ENCODE measurements at places on chromosomes 4 and X. TPM values are rescaled to one million over a fixed set of nuclear protein-coding genes. Genes with fewer than 3 reads are reported as not detected.

Gene POU3F4
- total RNA-seq: not detected

Gene MAGEA12
- total RNA-seq: not detected

- no peak overlapping the region for H3K27ac ChIP-seq
- H3K4me1 ChIP-seq: no peaks in the 10 kb centered on the region
- H3K36me3 ChIP-seq: no peaks in the 10 kb centered on the region
These were observed 64.5 kb downstream of the TENM3 start for GRCh38 chr4:182307746-182308145.

- no peak overlapping the region for H3K4me3 ChIP-seq
- H3K36me3 ChIP-seq: no peaks in the 10 kb centered on the region
- H3K27me3 ChIP-seq: no peaks in the 10 kb centered on the region
- no peaks in the 10 kb centered on the region for H3K4me1 ChIP-seq
These were observed 846.7 kb upstream of the EPHA5 start for GRCh38 chr4:66516940-66517339.

Gene RBM46
- total RNA-seq: 0.29 TPM

Gene SPATA4
- total RNA-seq: not detected

DNA sequence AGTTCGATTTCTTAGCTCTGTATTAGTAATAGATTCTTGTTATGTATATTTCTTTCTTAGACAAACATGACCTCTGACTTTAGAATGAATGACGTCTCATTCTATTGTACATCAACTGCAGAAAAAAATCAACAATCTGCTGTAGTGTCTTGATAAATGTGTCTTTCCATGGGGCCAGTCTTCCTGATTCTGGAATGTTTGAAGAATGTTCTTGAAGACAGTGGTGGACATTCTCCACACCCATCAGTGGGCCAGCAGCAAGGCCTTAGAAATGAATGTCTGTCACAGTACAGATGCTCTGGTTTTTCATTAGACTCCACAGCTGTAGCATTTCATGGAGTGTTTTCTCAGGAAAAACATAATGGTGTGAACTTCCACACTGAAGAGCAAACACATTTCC lies 63.2 kb upstream of the FAM47B start:
- H3K36me3 ChIP-seq: no peaks in the 10 kb centered on the region
- H3K27me3 ChIP-seq: peaks cover 11% of the 10 kb centered on the region
- H3K4me1 ChIP-seq: no peaks in the 10 kb centered on the region
- H3K27ac ChIP-seq: no peak overlapping the region

Gene NBDY
- total RNA-seq: 14.5 TPM

Gene MUC7
- total RNA-seq: not detected

Gene APLN
- 0.16 TPM for total RNA-seq

Gene CSAG2
- total RNA-seq: not detected

DNA sequence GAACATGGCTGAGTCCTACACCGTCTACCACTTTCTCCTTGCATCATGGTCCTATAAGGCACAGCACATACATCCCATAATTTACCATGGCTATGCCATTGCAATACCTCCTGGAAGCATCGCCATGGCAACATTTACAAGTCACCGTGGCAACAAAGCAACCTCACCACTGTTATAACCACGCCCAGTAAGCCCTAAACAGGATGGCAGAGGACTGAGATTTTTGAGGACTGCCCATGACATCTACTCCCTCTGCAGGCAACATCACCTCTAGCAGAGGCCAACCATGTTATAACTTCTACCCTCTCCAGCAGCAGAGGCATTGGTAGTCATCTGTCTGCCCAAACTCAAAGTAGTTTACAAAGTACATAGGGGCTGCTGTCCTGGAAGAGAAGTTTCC lies 29.7 kb downstream of the BCOR start:
- no peaks in the 10 kb centered on the region for H3K36me3 ChIP-seq
- DNase-seq: no peak
- no peak overlapping the region for H3K27ac ChIP-seq
- H3K4me3 ChIP-seq: no peak overlapping the region
- H3K4me1 ChIP-seq: no peaks in the 10 kb centered on the region

DNA sequence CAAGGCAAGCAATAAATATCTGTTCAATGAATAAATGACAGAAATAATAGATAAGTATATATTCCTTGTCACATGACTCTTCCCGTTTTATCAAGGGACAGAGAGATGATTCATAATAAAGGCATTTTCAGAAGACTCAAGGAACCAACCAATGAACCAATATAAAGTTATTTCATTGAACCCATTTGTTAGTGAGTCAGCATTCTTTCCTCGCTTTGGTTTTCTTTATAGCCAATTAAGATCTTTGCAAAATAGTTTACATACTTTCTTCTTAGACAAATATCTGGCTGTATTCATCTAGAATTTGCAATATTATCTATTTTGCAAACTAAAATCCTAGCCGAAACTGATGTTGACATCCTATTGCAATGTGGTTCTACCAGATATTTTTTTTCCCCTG lies 269.4 kb downstream of the IL15 start:
- no peak for DNase-seq
- no peak overlapping the region for H3K4me3 ChIP-seq
- H3K4me1 ChIP-seq: no peaks in the 10 kb centered on the region
- H3K27me3 ChIP-seq: no peaks in the 10 kb centered on the region

Gene XK
- under 0.01 TPM for total RNA-seq

DNA sequence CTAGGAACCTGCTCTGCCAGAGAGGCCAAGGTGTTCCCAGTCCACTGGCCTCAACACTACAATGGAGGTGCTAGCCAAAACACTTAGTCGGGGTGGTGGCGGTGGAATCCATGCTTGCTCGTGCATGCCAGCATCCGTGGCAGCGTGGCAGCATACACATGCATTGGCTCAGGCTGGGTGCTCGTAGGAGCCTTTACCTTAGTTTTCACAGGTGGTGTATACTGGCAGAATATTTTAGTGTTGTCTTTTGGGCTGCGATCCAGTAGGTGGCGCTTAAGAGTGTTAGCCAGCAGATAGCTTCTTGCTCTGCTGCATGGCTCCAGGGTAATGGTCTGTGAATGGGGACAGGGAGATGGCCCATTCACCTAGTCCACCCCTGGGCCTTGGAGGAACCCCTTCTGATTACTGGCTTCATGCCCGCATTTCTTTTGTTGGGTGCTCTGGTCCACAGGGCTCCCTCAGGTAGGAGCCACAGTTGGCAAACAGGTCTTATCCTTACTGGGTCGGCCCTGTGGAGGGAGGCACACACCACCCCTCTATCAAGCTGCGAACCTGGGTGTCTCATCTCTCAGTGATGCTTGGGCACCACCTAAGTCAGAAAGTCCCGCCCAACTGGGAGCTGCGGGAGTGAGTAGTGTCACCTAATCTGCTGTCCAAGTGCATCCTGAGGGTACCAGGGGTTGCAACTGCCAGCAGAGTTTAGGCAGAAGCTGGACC lies 40.0 kb downstream of the RIPPLY1 start:
- no peak overlapping the region for H3K27ac ChIP-seq
- no peaks in the 10 kb centered on the region for H3K4me1 ChIP-seq
- no peaks in the 10 kb centered on the region for H3K36me3 ChIP-seq
- DNase-seq: no peak
- H3K4me3 ChIP-seq: no peak overlapping the region
- no peaks in the 10 kb centered on the region for H3K27me3 ChIP-seq

Gene STATH
- not detected for total RNA-seq

Gene BEX5
- total RNA-seq: 5.3 TPM

Gene CNKSR2
- 11.2 TPM for total RNA-seq

DNA sequence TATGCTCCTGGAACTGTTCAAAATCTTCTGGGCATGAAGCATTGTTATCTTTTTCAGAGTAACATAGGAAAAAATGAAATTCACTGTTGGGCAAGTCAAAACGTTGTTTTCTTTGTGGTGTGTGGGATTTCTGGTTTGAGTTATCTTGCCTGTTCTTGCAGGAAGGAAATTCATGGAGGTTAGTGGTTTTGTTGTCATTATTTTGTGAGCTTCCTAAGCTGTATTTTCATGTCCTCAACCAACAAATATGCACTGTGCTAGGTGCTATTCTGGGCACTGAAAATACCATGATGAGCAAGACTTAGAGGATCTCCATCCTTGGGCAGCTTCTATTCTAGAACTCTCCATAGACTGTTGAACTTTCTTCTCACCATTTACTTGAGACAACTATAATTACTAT lies 16.9 kb downstream of the SPINK2 start:
- H3K27ac ChIP-seq: no peak overlapping the region
- no peak for DNase-seq
- H3K4me1 ChIP-seq: no peaks in the 10 kb centered on the region
- no peak overlapping the region for H3K4me3 ChIP-seq
- H3K27me3 ChIP-seq: no peaks in the 10 kb centered on the region
- H3K36me3 ChIP-seq: no peaks in the 10 kb centered on the region

Gene DCAF4L1
- total RNA-seq: 0.33 TPM

DNA sequence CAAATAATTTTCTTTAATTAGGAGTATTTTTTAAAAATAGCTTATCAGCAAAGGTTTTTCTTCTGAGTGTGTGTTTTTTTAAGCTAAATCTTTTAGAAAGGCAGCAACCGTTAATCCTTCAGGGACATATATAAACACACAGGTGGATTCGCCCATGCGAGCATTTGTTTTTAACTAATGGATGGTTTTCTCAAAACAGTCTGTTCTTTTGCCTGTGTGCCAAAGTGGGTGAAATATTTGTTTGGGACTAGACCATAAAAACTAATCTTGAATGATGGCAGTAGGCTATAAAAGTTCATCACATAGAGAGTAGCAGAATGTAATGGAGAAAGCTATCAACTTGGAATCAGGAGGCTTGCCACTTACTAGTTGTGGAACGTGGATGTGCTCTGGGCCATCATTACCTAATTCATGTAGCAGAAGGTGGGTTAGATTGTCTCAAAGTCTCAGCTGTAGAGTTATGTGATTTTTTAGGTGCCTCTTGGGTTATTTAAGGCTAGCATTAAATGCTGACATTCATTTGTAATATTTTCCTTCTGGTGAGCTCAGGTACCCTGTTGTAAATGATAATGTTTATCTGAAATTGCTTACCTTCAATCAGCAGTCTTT lies 7.4 kb upstream of the TAPT1 start:
- DNase-seq: no peak
- H3K27me3 ChIP-seq: no peaks in the 10 kb centered on the region
- H3K4me3 ChIP-seq: no peak overlapping the region
- no peaks in the 10 kb centered on the region for H3K4me1 ChIP-seq
- no peaks in the 10 kb centered on the region for H3K36me3 ChIP-seq

DNA sequence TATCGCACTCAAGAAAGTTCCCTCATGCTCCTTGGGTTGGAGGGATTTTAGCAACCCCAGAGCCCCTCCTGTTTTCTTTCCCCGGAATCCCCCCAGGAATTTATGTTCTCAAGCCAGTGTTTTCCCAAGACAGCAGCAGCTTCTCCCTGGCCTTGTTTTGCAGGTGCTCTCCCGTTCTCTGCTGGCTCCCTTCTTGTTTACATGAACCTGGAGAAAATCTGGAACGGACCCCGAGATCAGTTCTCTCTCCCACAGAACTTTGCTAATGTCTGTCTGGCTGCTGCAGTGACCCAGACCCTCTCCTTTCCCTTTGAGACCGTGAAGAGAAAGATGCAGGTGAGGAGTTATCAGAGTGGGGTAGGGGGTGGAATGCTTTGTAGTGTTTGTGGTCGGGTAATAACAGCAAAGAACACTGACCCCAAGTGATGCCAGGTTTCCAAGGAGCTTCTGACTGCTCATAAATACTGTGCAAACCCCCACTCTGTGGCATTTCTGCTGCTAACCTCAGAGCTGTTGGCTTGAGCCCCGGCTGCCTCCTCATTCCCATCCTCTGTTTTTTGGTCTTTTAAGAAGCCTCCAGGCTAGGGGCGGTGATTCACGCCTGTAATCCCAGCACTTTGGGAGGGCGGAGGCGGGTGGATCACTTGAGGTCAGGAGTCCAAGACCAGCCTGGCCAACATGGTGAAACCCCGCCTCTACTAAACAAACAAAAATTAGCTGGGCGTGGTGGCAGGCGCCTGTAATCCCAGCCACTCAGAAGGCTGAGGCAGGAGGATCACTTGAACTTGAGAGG lies 11.1 kb downstream of the SLC25A43 start:
- H3K4me3 ChIP-seq: no peak overlapping the region
- peak; percentile 53 for DNase-seq
- H3K27ac ChIP-seq: peak overlapping the region; percentile 77

DNA sequence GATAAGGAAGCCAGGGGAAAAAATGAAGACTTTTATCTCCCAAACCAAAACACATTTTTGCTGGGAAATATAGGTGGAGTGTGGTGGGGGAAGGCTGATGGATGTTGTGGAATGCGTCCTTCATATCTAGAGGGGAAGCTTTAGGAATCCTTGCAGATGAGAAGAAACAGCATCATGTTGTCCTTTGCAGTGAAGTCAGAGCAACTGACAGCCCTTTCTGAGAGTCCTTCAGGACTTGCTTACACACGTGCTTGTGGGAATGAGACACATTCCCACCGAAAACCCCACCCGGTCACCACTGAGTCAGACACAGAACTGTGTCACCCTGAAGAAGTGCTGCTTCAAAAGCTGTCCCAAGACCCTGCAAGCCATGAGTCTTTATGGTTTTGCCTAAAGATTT lies 81.5 kb downstream of the SHROOM2 start:
- H3K36me3 ChIP-seq: no peaks in the 10 kb centered on the region
- H3K4me3 ChIP-seq: no peak overlapping the region
- no peak overlapping the region for H3K27ac ChIP-seq
- H3K27me3 ChIP-seq: no peaks in the 10 kb centered on the region
- DNase-seq: no peak

Gene PITX2
- 0.33 TPM for total RNA-seq

GRCh38 chrX:123475068-123475724 lies 257.7 kb downstream of the THOC2 start:
- H3K27ac ChIP-seq: no peak overlapping the region
- no peaks in the 10 kb centered on the region for H3K4me1 ChIP-seq
- H3K27me3 ChIP-seq: no peaks in the 10 kb centered on the region
- no peak for DNase-seq

DNA sequence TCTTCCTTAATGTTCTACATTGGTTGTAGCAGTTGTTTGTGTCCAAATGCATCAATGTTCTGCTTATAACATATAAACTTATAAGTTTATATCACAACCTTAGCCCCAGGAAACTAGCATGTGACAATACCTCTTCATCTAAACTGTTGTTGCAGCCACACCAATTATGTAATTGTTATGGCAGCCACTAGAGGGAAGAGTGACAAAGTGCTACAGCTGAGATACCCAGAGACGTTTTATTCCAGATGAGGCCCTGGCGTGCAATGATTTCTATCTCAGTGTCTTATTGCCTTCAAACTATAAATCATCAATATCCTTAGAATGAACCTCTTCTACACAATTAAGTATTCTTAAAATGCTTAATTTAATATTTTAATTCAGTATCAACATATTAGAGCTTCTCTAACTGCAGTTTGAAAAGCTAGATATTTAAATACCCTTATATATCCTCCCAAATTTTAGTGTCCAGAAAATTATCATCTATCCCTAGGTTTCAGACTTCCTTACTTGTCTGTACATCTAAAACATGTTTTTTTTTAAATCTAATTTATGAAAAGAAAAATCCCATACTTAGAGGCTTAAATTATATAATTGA lies 171.6 kb downstream of the PCDH10 start:
- no peak overlapping the region for H3K27ac ChIP-seq
- H3K36me3 ChIP-seq: no peaks in the 10 kb centered on the region
- H3K4me3 ChIP-seq: no peak overlapping the region
- no peak for DNase-seq
- no peaks in the 10 kb centered on the region for H3K4me1 ChIP-seq

Gene MAGEA2B
- not detected for total RNA-seq

- H3K36me3 ChIP-seq: no peaks in the 10 kb centered on the region
- peak overlapping the region; percentile 6 for H3K27ac ChIP-seq
- H3K4me3 ChIP-seq: no peak overlapping the region
These were observed 136.2 kb downstream of the SHROOM3 start for GRCh38 chr4:76571274-76571673.

GRCh38 chr4:174420316-174420715 lies 102.0 kb downstream of the HPGD start:
- H3K4me1 ChIP-seq: no peaks in the 10 kb centered on the region
- H3K27me3 ChIP-seq: no peaks in the 10 kb centered on the region
- DNase-seq: no peak
- no peak overlapping the region for H3K27ac ChIP-seq
